Fibroblast of mammary gland (primary cell): ENCODE measurements at places on chromosomes 13 and 19.

GRCh38 chr13:99911069-99911964 lies 60.2 kb downstream of the ZIC5 start:
- DNase-seq, result no peak

DNA sequence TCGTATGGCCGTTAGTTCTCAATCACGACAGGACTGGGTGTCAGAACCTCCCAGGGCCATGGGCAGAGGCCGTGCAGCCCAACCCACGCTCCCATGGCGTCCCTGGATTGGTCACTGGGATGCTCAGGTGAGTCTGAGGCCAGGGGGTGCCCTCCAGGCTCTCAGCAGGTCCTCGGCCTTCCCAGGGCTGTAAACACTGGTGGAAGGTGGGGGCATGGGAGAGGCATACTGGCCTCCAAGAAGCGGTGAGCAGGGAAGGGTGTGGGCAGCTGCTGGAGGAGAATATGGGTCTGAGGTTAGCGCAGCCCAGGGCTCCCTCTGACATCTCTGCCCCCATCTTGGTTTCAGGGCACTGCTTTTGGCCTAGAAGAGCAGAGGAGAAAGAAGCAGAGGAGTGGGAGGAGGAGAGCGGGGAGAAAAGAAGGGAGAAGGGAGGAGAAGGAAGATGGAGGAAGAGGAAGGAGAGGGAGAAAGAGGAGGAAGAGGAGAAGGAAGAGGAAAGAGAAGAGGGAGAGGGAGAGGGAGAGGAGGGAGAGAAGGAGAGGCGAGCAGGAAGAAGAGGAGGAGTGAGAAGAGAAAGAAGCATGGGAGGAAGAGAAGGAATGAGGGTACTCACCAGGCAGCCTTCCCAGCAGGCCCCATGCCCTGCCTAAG lies 62.3 kb downstream of the CEBPG start:
- no peak for DNase-seq

DNA sequence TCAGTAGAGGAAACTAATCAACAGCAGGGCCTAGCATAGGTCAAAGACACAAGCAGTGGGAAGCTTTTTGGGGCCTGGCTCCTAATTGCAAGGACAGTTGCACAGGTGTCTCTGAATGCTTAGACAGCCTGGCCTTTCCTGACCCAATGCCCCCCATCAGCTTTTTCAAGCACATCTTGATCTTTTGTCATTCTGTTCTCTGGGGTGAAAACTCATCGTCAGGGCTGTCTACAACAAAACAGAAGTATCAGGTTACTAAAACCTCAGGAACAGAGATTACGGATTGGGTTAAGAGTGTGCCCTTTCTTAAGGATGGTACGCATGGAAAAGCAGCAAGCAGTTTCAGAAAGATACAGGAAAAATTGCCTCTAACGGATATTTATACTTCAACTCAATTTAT lies 8.3 kb upstream of the ZNF254 start:
- no peak for DNase-seq

DNA sequence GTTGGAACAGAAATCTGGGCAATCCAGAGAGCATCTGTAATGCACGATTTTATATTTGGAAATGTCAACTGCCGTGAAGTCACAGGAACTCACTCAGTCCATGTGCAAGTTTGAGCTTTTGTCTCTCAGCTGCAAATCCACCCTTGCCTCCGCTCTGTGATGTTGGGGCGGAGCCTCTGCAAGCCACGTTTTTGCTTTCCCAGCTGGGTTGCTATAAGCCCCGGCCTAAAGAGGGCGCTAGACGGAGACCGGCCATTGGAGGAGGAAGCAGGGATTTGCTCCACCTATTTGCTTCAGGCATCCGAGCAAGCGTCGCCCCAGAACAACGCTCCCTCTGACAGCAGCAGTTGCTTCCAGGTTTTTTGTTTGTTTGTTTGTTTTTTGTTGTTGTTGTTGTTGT lies 56.2 kb downstream of the TRPM4 start:
- no peak for DNase-seq

- no peak for DNase-seq
These were observed 1411.5 kb downstream of the SLITRK5 start for GRCh38 chr13:89082623-89083022.

DNA sequence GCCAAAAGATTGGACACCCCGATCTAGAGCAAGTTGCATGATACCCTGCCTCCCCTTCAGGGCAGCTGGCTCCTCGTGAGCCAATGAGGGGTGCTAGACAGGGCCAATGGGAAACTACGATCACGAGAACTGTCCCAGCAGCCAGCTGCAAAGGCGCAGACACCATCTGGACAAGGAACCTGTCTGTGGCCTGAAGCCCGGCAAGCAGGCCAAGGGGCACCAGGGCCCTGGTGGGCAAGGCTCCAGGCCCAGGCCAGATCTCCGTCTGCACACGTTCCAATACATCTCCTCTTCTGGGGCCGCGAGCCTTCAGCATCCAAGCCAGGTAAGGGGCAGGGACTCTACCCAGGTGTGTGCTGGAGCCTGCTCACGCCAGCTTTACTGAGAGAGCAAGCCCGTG lies 20.2 kb downstream of the MED26 start:
- DNase-seq, result no peak

DNA sequence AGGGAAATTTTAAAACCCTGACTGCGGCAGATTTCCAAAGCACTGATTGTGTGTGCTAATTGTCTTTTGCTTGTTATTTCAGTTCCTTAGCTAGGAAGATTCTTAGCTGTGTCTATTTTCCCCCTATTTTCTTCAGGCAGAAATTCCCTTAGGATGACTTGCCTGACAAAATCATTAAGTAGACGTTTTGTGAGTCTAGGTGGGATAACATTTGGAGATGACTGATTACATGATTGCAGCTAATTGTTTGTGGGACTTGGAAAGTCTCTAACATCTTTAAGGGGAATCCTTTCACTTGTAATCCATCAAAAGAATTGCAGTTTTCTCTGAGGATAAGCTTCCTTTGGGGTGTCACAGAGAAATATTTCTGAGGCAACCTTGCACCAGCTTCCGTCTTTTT lies 228.0 kb downstream of the OXGR1 start:
- no peak for DNase-seq

DNA sequence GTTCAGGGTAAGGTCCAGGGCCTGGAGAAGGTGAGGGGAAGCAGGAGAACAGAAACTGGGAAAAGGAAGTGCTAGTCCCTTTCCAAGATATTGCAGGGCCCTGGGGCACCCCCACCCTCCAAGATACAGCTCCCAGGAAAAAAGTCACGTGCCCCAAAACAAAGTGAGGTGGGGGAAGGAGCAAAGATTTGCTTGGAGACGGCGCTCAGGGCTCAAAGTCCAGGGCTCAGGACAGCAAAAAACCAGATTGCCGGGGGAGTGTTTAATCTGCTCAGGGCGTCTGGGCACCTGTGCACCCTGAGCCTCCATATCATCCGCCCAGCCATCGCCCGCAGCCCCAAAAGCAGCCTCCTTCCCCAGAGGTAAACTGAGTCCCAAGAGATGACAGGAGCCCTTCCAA lies 6.3 kb downstream of the SMIM24 start:
- DNase-seq, result no peak

- DNase-seq, result peak; percentile 91
These were observed 35.9 kb downstream of the COG3 start for GRCh38 chr13:45500492-45501174.

- DNase-seq, result no peak
These were observed 5.9 kb downstream of the PAF1 start for GRCh38 chr19:39384839-39385568.

GRCh38 chr19:10805758-10806247 lies 30.2 kb downstream of the TMED1 start:
- no peak for DNase-seq

DNA sequence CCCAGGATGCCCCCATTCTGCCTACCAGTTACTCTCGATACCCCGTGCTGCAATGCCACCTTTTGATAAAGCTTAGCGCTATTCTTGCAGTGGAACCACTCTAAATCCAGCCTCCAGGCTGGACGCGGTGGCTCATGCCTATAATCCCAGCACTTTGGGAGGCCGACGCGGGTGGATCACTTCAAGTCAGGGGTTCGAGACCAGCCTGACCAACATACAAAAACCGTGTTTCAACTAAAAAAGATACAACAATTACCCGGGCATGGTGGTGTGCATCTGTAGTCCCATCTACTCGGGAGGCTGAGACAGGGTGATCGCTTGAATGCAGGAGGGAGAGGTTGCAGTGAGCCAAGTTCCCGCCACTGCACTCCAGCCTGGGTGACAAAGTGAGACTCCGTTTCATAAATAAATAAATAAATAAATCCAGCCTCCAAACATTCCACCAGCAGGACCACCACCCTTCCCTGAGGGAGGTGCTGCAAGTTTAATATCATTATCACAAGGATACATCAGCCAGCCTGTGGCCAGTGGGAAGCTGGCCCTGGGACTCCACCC lies 27.7 kb downstream of the CYP2B6 start:
- no peak for DNase-seq

- DNase-seq, result no peak
These were observed 716.4 kb downstream of the PCDH9 start for GRCh38 chr13:66513728-66514127.

- DNase-seq, result peak; percentile 31
These were observed 31.2 kb upstream of the RCBTB2 start for GRCh38 chr13:48564056-48564455.

- DNase-seq, result no peak
These were observed 30.5 kb downstream of the ZNF701 start for GRCh38 chr19:52600639-52601024.

DNA sequence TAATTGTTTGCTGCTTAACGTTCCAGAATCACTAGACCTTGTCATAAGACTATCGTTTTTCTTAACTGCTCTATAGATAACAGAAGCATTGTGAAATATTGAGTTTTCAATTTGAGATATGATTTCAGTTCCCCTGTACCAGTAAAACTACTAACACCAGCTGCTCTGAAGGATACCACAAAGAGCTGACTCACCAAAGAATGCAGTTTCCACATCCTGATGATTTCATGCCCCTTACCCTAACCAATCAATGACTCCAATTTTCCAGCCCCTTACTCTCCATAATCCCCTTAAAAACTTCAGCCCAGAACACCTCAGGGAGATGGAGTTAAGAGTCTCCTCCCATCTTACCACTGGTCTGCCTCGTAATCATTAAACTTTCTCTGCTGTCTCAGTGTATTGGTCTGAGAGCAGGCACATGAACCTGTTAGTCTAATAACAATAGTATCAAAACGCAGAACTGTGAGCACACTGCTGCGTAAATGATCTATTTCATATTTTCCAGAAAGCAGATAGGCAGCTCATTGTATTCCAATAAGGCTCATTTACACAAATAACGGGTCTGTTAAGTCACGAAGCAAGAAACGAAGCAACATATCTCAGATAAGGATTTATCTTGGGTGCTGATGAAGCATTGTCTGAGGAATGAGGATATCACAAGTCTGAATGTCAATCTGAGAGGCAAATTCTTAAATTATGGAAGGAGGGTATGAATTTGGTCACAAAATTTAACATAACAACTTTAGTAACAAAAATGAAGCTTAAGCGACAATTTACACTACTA lies 14.1 kb upstream of the CCNA1 start:
- DNase-seq, result peak; percentile 77

DNA sequence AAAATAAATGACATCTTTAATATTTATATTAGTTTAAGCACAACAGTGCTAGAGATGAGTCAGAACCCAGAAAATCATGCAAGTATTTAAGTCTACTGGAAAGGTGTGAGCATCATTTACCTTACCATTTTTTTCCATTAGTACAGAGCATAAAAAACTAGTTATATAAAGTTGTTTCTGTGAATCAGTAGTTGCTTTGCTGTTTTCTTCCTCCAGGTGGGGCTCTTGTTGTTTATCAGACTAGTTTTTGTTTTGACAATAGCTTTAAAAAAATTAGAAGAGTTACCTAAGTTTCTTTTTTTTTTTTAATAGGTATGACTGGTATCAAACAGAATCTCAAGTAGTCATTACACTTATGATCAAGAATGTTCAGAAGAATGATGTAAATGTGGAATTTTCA lies 12.7 kb downstream of the SUGT1 start:
- DNase-seq, result peak; percentile 41

GRCh38 chr13:109762791-109763190 lies 23.6 kb downstream of the IRS2 start:
- no peak for DNase-seq

- no peak for DNase-seq
These were observed 36.9 kb downstream of the ELL start for GRCh38 chr19:18484992-18485391.

GRCh38 chr13:45015300-45015699 lies 26.0 kb downstream of the GPALPP1 start:
- peak; percentile 64 for DNase-seq

DNA sequence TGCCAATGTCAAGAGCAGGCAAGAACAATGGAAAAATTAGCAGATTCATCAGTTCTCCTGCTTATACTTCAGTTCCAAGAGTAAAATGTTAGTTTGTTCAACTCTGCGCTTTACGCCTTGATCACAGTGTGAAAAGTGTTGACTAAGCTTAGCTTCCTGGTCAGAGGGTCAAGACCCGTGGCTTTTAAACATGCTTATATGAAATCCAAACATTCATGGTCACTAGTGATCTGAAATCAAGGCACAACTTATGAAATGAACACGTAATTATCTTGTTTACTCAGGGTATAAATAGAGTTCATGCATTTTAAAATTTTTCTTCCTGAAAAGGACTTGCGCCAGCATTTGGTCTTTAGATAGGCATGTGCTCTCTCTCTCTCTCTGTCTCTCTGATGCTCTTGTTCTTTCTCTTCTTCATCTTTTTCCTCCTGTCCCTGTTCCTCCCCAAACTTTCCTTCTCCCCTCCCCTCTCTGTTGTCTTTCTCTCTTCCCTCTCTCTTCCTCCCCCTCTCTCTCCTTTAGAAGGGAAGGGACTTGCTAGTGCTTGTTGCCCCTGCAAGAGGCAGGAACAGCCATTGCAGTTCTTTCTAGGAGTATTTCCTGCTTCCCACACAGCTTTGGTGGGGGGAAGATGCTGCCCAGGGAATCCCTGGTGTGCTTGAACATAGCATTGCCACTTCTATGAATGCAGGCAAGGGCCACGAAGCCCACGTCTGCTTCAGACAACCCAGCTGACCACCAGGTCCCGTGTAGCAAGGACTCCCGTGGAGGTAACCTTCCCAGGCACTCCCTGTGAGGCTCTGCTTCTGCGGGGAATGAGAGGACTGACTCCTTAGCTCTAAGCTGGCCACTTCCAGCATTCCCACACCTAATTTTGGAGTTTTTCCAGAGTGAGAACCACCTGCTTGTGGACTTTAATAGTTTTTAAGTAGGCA lies 7.1 kb upstream of the ZNF536 start:
- DNase-seq, result no peak

DNA sequence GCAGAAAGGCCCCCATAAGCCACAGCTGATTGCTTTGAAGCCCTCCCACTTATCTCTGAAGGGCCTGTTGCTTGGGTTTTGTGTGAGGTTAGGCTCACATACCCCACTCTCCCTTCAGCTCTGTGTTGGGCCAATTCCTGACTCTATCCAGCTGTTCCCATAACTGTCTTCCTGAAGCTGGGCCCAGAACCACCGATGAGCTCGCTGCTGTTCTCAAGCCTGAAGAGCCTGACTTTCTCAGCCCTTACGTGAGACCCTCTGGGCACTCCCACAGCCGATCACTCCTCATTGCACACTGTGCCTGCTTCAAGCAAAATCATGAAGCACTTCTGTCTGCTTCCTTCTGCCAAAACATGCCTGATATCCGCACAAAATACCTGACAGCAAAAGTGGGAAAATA lies 124.1 kb downstream of the CRYL1 start:
- DNase-seq, result no peak
